GDM1 (cell line): ENCODE measurements at places on chromosomes 1 and 21.

GRCh38 chr1:63005812-63006211, 221.9 kb downstream of the ATG4C start:
- DNase-seq: no peak

- DNase-seq: no peak
Observed at GRCh38 chr1:164064501-164064900, 494.5 kb upstream of the PBX1 start.

DNA sequence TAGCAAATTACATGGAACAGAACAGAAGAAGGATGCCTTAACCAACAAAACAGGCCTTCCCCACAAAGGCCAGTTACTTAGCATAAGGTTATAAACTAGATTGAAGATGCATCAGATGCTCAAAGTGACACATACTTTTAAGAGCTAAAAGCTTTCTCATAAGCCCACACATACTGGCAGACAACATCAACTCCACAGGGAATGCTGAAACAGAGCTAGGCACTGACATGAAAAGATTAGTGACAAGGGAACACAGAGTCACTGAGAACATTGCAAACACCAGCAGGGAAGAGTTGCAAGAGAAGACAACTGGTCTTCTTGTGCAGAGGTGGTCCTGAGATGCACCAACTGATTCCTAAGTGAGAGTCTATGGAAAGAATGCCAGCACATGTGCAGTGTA, 6.9 kb downstream of the TTC13 start:
- no peak for DNase-seq

GRCh38 chr1:214569357-214570004, 18.1 kb upstream of the PTPN14 start:
- no peak for DNase-seq

DNA sequence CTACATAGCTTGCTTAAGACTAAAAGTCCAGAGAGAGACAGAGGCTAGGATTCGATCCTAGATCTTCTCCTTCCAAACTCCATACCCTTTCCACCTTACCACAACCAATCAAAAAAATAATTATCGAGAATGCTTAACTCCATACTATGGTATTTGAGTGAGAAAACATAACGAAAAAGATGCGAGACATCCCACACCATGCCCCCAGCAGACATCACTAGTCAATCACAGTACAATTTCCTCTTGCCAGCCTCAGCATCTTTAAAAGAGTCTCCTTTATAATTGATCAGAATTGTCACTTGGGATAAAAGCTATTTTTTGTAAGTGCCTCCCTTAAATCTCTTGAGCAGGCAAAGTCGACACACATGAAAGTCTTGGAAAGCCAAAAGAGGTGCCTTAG, 875 bp downstream of the NCF2 start:
- DNase-seq: no peak

DNA sequence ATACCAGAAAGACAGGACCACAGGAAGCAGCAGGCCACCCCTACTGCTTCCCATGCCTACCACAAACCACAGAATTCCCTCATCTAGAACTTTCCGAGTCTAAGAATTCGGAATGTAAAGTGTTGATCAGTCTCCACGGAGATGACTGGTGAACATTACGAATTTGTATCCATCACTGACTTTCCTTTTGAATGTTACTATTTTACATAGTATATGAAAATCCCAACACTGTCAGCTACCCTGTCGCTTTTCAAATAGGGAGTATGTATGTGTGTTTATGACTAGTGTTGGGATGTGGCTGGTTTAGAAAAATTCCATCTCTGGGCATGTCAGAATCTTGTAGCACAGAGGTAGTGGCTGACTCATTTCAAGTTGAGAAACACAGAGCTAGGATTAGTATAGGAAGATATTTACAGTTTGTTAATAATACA, 118.2 kb downstream of the COQ8A start:
- DNase-seq: no peak
